NCI-H524 treated with DMSO at 0.1 percent for 48 hours (cell line): ENCODE measurements at places on chromosomes 4 and X.

- no peak for DNase-seq
These were observed 18.4 kb downstream of the WDR44 start for GRCh38 chrX:118364261-118364660.

DNA sequence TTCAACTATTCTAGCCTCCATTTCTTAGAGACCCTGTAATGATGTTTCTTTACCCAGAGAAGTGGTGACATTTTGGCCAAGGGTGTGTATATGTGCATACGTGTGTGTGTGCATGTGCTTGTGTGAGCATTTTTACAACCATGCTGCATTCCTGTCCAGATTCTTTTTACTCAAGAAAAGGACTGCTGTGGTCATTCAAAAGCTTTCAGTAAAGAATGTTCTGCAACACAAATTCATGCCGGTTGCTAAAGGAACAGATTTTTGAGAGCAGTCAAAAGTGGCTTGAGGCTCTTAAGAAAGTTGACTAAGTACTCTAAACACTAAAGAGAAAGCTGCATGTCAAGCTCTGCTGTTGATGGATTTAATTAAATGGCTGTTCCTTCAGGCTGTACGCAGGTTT, 65.0 kb upstream of the FMR1 start:
- no peak for DNase-seq

- no peak for DNase-seq
These were observed 21.8 kb downstream of the TLR2 start for GRCh38 chr4:153705743-153706468.

DNA sequence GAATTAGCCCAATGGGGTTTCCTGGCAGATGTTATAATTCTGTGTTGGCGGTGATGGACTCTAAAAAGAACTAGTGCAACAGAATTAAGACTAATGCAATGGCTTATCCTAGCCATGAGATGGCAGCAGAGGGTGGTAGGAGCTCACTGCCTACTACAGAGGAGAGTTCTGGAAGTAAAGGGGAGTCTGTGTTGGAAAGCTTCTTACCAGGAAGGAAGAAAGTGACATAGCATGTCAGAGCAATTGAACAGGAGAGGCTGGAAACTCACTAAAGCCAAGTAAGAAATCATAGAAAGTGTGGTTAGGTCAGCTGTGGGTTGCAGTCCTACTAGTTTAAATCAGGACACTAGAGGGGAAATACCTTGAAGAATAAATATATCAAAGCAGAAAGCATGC, 6.3 kb upstream of the TRPC5OS start:
- peak; percentile 78 for DNase-seq

- DNase-seq, result no peak
These were observed 43.2 kb downstream of the BCLAF3 start for GRCh38 chrX:19947612-19948011.

- peak; percentile 19 for DNase-seq
These were observed 169.2 kb downstream of the GRIA2 start for GRCh38 chr4:157389741-157390140.

- DNase-seq, result no peak
These were observed 200.7 kb downstream of the TLL1 start for GRCh38 chr4:166073783-166074182.

GRCh38 chrX:54042609-54043021, 1.7 kb downstream of the PHF8 start:
- DNase-seq, result no peak

- DNase-seq, result no peak
These were observed 304.7 kb upstream of the FTHL17 start for GRCh38 chrX:31376408-31377022.

DNA sequence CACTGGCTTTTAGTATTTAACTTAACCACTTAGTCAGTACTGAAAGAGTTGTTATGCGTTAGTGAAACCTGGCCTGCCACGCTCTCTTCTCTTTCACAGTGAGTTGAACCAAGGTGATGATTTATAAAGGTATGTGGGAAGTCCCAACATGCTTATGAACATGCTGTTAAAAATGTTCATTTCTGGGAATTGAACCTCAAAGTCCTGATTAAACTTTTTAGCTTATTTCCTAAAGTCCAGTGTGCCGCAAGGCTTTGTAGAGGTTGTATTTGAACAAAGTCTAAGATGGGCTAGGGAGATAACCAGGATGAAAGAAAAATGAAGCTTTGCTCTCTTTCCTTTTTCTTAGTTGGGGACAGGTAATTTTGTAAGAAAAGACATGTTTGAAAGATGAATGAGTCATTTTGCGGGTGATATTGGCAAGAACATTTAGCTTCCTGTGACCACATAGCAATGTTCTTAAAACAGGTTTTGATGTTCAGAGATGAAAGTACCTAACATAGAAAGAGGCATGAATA, 270.3 kb downstream of the DTHD1 start:
- no peak for DNase-seq

- no peak for DNase-seq
These were observed 8.0 kb downstream of the ZNF827 start for GRCh38 chr4:145930592-145930991.

DNA sequence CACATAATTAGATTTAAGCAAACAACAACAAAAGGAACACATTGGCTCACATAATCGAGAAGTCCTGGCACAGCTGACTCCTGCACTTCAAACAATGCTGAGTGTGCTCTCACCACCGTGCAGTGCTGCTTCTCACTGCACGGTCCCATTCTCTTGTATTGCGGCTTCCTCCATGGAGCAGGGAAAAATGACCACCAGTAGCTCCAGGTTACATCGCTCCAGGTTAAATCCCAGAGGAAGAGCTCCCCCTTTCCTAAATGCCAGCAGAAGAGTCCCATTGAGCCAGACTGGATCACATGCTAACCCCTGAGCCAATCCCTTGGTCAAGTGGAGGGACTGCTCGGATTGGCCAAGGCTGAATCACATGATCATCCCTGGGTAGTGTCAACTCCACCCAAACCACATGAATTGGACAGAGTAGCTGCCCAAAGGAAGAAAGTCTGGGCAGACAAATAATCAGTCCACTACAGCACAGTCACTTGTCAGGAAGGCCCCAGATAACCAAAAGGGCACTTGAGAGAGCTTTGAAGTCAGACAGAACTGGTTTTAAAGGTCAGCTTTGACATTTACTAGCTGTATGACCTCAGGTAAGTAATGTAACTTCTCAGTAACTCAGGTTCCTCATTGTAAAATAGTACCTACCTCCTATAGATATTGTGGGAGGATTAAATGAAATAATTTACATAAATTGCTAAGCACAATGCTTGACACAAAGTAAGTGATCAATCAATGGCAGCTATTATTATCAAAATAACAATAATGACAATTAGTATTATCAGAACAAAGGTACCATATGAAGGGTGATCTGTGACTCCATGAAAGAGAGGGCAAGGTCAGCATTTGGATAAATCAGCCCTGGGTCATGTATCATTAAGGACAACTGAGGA, 14.3 kb downstream of the TEC start:
- DNase-seq, result no peak

- DNase-seq, result no peak
These were observed 72.4 kb downstream of the YIPF6 start for GRCh38 chrX:68571292-68571609.
